Stimulated activated CD4-positive, alpha-beta T cell treated with anti-CD3 and anti-CD28 coated beads, Interleukin-12 subunit alpha, Interleukin-12 subunit beta, amount 100 ng/mL, for 24 hours (primary cell): ENCODE measurements at places on chromosomes 2 and 18.

DNA sequence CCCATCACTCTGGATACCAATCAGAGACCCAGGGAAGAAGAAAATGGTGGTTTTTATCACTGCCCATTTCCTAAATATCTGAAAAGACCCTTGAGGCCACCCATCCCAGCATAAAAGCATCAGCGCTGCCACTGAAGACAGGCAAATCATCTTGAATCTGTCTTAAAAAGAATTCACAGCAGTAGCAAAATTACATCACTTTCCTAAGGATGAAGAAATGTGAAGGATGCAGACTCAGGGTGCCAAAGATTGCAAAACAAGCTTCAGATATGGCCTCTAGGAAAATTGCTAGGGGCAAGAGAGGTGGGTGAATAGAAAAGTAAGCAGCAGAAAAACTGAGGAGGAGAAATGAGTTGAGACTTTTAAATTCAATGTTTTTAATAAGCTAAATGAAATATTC lies 70.0 kb downstream of the SLC25A12 start:
- DNase-seq: no peak

GRCh38 chr2:231093933-231094332 lies 30.9 kb downstream of the HTR2B start:
- DNase-seq: no peak

- DNase-seq: no peak
These were observed 21.6 kb upstream of the INO80C start for GRCh38 chr18:35519148-35519899.

- DNase-seq: no peak
These were observed 84.5 kb downstream of the DOCK10 start for GRCh38 chr2:224957540-224958461.

DNA sequence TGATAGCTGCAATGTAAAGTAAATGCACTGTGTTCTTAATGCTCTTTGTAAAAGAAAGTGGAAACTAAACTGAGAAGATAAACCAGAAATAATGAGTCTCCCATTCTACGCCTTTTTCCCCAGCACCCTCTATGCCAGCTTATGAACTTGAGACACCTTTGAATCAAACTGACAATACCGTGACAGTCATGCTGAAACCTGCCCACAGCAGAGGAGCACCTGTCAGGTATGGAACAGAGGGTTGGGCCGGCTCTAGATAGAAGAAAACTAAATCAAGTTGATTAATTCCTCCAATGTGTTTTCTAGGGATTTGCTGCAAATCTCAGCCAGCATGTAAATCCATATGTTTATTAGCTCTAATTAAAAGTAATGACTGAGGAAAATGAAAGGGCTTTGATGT lies 520.6 kb upstream of the RAB12 start:
- no peak for DNase-seq

DNA sequence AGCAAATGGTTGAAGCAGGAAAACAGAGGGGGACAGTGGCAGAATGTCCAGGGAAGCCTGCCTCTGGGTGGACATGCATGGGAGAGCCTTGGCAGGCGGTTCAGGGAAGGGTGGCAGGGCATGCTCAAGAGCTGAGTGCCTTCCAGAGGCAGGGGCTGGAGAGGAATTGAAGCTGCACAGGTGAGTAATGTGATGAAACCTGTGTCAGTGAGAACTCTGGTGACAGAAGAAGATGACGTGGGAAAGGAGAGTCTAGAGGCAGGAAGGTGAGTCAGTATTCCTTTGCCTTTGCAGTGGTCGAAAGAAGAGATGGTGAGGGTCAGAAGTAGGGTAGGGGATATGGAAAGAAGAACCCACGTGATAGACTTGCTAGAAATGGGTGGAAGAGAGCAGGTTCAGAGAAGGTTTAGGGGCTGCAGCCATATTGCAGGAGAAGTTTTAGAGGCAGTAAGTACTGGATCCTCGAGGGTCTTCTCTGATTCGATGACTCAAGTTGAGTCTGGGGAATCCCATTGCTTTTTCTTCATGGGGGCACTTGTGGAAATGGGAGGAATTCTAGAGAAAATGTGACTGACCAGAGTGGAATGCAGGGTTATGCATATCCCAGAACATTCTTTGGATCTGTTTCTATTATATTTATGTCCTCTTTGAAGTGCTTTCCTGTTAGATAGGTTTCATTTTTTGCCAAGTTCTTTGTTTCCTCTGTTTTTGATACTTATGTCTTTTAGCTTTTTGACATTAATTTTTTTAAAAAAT lies 37.4 kb downstream of the TMEM87B start:
- no peak for DNase-seq

GRCh38 chr2:200619279-200619678 lies 33.5 kb downstream of the AOX1 start:
- DNase-seq: no peak

- no peak for DNase-seq
These were observed 301.8 kb downstream of the TRIB2 start for GRCh38 chr2:13018490-13018889.

- DNase-seq: no peak
These were observed 58.8 kb upstream of the LYPD6 start for GRCh38 chr2:149271575-149271974.

GRCh38 chr2:60735496-60736250 lies 20.4 kb upstream of the PAPOLG start:
- DNase-seq: no peak

GRCh38 chr2:154978710-154979109 lies 280.2 kb downstream of the KCNJ3 start:
- DNase-seq: no peak

GRCh38 chr2:37274359-37274965 lies 43.0 kb downstream of the NDUFAF7 start:
- no peak for DNase-seq

- DNase-seq: no peak
These were observed 66.1 kb upstream of the ATG16L1 start for GRCh38 chr2:233185330-233185729.

DNA sequence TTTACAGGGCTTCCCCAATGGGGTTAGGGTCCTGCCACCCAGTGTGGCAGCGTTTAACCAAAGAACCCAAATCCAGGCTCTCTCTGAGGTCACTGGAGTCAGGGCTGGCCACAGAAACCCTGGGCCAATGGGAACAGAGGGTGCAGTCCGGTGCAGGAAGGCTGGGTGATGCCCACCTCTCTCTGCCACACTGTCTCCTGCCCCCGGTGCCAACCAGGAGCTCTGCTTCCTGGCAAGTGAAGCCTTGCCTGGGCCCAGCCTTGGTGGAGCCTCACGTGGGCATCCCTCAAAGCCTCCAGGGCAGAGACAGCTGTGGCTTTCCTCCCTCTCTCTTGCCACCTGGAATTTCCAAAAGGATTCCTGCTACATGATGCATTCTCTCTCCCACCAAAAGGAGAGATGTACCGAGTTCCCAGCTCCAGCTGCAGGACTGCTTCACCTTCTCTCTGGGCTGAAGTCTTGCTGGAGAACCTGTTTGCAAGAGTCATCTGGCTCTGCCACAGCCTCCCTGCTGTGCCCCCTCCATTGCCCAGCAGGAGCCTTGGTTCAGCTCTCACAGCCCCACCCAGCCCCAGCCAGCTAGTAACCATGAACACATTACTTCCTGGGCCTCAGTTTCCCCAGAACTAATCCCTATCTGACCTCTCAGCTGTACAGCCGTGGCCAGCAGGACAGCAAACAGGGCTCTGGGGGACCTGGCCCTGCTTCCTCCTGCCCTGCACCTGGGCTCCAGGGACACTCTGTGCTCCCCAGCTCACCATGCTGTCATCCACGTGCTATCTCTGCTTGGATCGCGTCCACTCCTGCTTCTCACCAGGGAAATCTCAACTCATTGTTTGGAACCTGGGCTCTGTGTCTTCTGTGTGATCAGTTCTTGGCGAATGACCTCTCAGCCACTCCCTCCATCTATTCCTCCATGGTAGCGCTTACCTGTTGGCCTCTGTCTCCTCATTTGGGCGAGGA lies 43.4 kb downstream of the KCNF1 start:
- DNase-seq: no peak

- no peak for DNase-seq
These were observed 21.6 kb downstream of the ASB1 start for GRCh38 chr2:238448031-238448955.

- DNase-seq: no peak
These were observed 49.4 kb downstream of the RHOB start for GRCh38 chr2:20496076-20496872.

DNA sequence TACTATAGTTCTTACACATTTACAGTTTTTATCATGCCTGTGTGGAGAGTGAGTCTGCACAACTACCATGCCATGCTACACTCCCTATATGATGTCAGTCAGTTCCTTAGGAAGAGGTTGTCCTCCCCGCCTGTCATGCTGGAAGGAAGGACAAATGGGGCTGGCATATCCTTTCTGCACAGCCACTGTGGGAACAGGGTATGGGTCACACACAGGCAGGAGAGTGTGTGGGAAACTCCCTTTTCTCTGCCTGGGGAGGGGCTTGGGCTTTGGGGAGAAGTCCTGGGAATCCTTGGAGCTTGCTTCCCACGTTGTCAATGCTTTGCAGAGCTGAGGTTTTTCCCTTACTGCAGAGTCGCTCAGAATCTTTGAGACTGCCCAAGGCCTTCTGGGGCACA lies 232.1 kb downstream of the PRKCE start:
- DNase-seq: no peak

DNA sequence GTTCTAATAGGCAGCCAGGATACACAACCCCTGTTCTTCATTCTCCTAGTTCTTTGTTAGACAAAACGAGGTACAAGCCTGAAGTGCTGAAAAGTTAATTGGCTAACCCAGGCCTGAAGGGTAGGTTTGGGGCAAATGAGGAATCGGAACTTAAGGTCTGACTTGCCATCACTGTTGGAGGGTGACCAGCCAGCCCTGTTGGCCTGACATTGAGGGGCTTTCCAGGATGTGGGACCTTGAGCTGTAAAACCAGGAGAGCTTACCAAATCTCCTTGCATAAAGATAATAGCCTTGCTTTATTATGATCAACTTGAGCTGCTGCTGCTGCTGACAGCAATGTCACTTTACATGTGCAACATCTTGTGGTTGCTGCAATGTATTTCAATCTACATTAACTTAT lies 256.0 kb downstream of the VAPA start:
- no peak for DNase-seq

DNA sequence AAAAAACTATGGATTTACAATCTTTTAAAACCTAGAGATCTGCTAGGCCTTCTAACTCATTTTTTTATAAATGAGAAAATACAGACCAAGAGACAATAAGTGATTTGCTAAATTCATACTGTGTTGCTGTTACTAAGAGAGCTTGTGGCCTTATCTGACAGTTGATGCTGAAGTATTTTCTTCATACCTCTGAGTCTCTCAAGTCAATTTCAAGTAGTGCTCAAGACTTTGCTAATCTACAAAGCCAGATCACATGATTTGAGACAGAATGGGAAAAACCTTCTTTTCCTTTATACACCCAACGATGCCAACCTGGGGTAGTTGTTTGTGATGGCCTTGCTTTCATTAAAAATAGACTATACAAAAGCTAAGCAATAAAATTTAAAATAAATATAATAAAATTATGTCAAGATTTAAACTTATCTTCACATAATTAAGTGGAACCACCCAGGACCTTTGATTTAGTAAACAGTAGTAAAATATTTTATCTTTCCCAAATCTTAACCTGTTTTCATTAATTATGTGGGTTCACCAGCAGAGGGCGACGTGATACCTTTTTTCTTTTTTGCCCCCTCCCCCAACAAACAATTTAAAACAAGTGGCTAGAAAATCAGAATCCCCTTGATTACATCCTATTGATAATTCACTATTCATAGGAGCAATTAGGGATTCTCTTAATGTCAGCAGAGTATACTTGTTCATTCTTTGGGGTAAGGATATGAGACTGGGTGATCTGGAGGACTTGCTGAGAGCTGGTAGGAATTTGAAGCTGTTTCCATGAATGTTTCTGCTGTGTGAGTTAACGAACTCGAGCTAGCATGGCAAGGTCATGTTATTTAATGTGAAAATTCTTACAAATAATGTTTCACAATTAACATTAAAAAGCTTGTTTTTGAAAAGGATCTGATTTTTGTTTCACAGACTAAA lies 49.6 kb upstream of the SLC5A7 start:
- DNase-seq: no peak

DNA sequence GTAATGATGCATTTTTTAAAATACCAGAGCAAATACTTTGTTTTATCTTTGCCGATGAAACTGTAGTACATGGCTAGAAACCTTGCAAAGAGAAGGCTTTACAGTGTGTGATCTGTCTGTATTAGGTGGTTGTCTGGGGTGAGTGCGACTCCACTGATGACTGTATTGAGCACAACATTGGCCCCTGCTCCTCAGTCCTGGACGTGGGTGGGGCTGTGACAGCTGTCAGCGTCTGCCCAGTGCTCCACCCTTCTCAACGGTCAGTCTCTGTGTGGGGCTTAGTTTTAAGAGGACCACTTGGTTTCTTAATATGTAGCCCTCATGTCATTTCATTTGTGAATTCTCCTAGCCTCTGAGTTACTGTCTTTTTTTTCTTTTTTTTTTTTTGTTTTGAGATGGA lies 17.4 kb upstream of the MOCOS start:
- no peak for DNase-seq

GRCh38 chr18:3748086-3748485 lies 298.1 kb downstream of the TGIF1 start:
- DNase-seq: no peak

DNA sequence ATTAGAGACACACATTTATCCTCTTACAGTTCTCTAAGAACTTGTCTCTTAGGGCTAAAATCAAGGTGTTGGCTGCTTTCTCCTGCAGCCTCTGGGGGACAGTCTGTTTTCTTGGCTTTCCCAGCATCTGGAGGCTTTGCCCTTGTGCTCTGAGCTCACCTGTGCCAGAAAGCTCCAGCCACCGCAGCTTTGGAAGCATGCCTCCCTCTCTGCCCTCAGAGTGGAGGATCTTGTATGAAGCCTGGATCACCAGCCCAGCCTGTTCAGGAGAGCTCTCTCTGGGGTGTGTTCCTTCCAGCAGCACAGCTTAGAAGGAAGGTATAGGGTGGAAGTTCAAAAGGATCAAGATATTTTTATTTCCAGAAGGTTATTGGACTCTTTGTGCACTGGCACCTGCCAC lies 53.1 kb upstream of the TPO start:
- no peak for DNase-seq

- DNase-seq: no peak
These were observed 86.9 kb downstream of the ZCCHC2 start for GRCh38 chr18:62609764-62610163.

DNA sequence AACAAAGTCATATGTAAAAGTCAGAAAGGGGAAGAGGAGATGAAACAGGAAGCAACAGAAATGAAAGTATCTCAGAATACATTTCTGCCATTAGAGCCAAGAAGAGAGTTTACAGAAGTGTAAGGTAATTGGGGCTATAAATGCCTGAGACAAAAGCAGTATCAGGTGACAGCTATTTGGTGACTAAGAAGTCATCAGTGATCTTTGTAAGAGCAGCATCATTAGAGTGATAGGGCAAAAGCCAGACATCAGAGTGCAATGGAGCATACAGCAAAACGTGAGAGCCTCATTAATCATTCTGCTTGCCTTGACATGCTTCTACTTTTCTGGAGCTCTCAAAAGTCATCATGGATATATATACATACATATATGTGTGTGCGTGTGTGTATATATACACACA lies 804.7 kb upstream of the PIK3C3 start:
- no peak for DNase-seq
